ENCODE measurements at places on chromosomes 7 and 10. TPM values are rescaled to one million over a fixed set of nuclear protein-coding genes. Genes with fewer than 3 reads are reported as not detected.

ASAH2B gene
- total RNA-seq: 3.7 TPM

GRCh38 chr7:90345595-90346335, 751 bp upstream of the GTPBP10 start:
- H3K4me3 ChIP-seq: peak overlapping the region; percentile 80
- H3K4me1 ChIP-seq: peaks cover 8% of the 10 kb centered on the region
- peak overlapping the region; percentile 91 for H3K27ac ChIP-seq
- no peaks in the 10 kb centered on the region for H3K36me3 ChIP-seq
- DNase-seq: no peak

- peak overlapping the region; percentile 74 for H3K4me3 ChIP-seq
- H3K36me3 ChIP-seq: no peaks in the 10 kb centered on the region
- no peak overlapping the region for H3K27ac ChIP-seq
- peaks cover 5% of the 10 kb centered on the region for H3K4me1 ChIP-seq
- no peaks in the 10 kb centered on the region for H3K27me3 ChIP-seq
- DNase-seq: no peak
Measured at GRCh38 chr7:128868624-128869137, 6.0 kb downstream of the ATP6V1F start.

GRCh38 chr10:5662708-5663579, 3.5 kb downstream of the ASB13 start:
- H3K4me3 ChIP-seq: peak overlapping the region; percentile 39
- H3K4me1 ChIP-seq: peaks cover 14% of the 10 kb centered on the region

- H3K27me3 ChIP-seq: no peaks in the 10 kb centered on the region
- no peaks in the 10 kb centered on the region for H3K4me1 ChIP-seq
- H3K4me3 ChIP-seq: no peak overlapping the region
Measured at GRCh38 chr7:23422909-23423308, 47.4 kb downstream of the IGF2BP3 start.

Data from breast epithelium (tissue), 4 donors.